Breast epithelium (tissue), 4 donors: ENCODE measurements at places on chromosomes 5 and 9. TPM values are rescaled to one million over a fixed set of nuclear protein-coding genes. Genes with fewer than 3 reads are reported as not detected.

SIT1 gene
- 1.3 TPM for total RNA-seq

PCDHGB6 gene
- 8.8 TPM for total RNA-seq

GRCh38 chr9:123927625-123928532, 2.0 kb downstream of the DENND1A start:
- no peak for DNase-seq
- H3K36me3 ChIP-seq = no peaks in the 10 kb centered on the region
- H3K4me3 ChIP-seq = no peak overlapping the region
- H3K27ac ChIP-seq = no peak overlapping the region

DNA sequence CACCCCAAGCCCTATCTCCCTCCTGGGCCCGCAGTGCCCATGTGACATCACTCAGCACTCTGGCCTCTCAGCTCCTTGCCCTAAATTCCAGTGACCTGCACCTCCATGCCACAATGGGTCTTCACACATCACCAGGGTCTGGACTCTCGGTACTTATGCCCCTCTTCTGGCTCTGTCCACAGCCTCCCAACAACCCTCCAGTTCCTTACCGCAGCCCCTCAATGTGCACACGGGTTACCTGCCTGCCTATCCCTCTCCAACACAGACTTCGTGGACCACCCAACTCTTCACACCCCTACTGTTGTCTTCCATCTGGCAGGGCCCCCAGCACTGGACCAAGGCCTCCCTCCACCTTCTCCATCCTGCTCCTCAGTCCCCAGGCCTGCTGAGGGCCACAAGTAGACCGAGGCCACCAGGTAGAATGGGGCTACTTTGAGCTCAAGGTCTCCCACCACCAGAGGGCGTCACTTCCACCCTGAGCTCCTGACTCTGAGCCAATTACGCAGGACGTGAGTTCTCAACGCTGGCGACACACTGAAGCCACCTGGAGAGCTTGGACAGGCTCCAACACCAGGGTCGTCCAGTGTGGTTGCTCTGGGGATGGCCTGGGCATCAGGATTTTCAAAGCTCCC, 172.1 kb downstream of the GABBR2 start:
- H3K36me3 ChIP-seq = no peaks in the 10 kb centered on the region
- H3K4me3 ChIP-seq = no peak overlapping the region
- H3K4me1 ChIP-seq = no peaks in the 10 kb centered on the region
- no peak for DNase-seq
- H3K27me3 ChIP-seq = no peaks in the 10 kb centered on the region

DNA sequence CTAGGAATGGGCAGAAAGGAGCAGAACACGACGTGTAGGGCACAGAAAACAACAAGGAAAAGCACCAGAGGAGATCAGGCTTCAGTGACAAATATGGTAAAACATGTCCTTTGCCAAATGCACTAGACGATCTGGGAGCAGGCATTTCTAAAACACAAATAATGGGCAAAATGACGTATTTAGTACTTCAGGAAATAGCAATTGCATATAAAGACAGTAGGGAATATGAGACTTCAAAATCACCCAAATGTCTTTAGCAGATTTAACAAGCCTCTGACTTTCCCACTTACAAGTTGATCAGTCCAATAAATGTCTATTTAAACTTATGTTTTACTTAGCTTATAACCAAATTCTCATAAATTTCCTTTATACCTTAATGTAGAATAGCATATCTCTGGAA, 969.6 kb upstream of the C9orf72 start:
- no peaks in the 10 kb centered on the region for H3K4me1 ChIP-seq
- H3K27me3 ChIP-seq = no peaks in the 10 kb centered on the region
- DNase-seq = no peak
- H3K4me3 ChIP-seq = no peak overlapping the region
- H3K27ac ChIP-seq = no peak overlapping the region

DNA sequence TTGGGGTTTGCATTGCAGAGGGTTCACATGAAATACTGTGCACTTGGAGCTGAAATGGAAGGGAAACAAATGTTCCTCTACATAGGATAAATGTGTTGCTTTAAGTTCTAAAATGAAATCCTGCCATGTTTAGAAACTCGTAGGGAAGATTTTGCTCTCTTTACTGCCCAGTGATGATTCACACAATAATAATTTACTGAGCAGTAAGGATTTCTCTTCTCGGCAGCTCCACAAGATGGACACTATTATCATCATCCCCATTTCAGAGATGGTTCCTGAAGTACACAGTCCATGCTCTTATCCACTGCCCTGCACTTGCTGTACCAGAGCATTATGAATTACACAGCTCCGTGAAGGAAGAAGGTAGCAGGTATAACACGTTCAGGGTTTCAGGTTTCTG, 4.1 kb downstream of the HACD4 start:
- DNase-seq = no peak
- no peak overlapping the region for H3K4me3 ChIP-seq
- no peaks in the 10 kb centered on the region for H3K27me3 ChIP-seq
- no peaks in the 10 kb centered on the region for H3K4me1 ChIP-seq
- H3K36me3 ChIP-seq = no peaks in the 10 kb centered on the region

GRCh38 chr5:140399979-140400729, 1.5 kb upstream of the ANKHD1 start:
- peak overlapping the region; percentile 93 for H3K4me3 ChIP-seq
- DNase-seq = no peak
- peak overlapping the region; percentile 97 for H3K27ac ChIP-seq

DNA sequence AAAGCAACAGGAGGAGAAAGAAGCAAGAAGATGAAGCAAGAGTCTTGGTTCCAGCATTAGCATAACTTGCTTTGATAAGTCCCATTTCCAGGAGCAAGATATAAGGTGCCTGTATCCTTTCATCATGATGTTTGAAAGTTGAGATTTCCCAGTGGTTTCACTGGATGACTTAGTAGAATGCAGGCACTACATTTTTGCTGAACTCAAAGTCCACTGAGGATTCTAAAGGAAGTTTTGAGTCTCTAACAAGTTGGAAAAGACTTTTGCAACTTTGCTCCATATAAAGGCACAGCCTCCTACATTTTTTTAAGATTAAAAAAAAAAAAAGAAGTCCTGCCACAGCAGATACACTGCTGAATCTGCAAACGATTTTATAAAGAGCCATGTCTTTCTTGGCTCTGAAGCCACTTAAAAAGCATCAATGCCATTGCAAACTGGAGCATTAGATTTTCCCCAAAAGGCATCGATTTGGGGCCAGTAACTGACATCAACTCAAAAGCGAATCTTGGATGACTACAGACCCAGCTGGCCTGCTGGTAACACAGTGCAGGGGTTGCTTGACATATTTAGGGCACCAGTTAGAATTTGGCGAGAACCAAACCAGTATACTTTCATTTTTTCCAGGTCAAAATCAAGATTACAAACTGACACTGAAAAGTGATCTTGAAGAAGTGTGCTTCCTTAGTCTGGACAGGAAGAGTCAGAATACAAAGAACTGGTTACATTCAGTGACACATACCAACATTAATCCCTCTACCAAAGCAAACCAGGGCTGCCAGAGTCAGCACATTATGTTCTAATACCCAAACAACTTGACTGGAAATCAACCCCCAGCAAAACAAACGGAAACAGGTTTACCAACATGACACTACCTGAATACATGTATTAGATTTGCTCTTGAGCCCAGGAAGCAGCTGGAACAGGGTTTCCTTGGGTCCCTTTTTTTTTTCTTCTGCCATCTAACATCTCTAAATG, 39.1 kb upstream of the KCNV2 start:
- no peaks in the 10 kb centered on the region for H3K4me1 ChIP-seq
- H3K36me3 ChIP-seq = no peaks in the 10 kb centered on the region
- no peak overlapping the region for H3K27ac ChIP-seq
- no peaks in the 10 kb centered on the region for H3K27me3 ChIP-seq
- DNase-seq = no peak
- no peak overlapping the region for H3K4me3 ChIP-seq

- no peak for DNase-seq
- no peaks in the 10 kb centered on the region for H3K36me3 ChIP-seq
- no peaks in the 10 kb centered on the region for H3K27me3 ChIP-seq
- H3K27ac ChIP-seq = no peak overlapping the region
Observed at GRCh38 chr5:86807046-86808031, 189.6 kb downstream of the COX7C start.

DNA sequence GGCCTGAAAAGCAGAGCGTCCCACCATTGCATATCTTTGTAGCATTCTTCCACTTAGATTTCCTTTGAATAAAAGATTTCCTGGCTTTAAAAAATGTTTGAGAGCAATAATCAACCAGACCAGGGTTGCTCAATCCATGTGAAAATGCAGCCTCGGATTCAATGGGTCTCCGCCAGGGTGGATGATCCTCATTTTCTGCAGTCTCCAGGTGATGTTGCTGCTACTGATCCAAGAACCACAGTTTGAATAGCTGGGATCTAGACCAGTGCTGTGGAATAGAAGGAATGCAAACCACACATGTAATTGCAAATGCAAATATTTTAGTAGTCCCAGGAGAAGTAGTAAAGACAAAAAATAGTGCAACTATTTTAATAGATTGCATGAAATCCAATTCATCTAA, 317.6 kb downstream of the IRX1 start:
- H3K4me3 ChIP-seq = no peak overlapping the region
- no peaks in the 10 kb centered on the region for H3K36me3 ChIP-seq
- no peak overlapping the region for H3K27ac ChIP-seq
- no peaks in the 10 kb centered on the region for H3K27me3 ChIP-seq
- no peak for DNase-seq

KLHL9 gene
- total RNA-seq = 34.7 TPM

GRCh38 chr5:135204151-135204600, 170.1 kb upstream of the PITX1 start:
- DNase-seq = no peak
- no peaks in the 10 kb centered on the region for H3K27me3 ChIP-seq
- H3K4me1 ChIP-seq = no peaks in the 10 kb centered on the region
- no peak overlapping the region for H3K4me3 ChIP-seq

GRCh38 chr9:35652829-35653209, 2.1 kb upstream of the SIT1 start:
- H3K4me1 ChIP-seq = no peaks in the 10 kb centered on the region
- no peak for DNase-seq
- no peaks in the 10 kb centered on the region for H3K36me3 ChIP-seq
- H3K27me3 ChIP-seq = no peaks in the 10 kb centered on the region
- no peak overlapping the region for H3K27ac ChIP-seq
- no peak overlapping the region for H3K4me3 ChIP-seq

- no peaks in the 10 kb centered on the region for H3K27me3 ChIP-seq
- no peak for DNase-seq
- no peak overlapping the region for H3K4me3 ChIP-seq
- no peaks in the 10 kb centered on the region for H3K4me1 ChIP-seq
- no peaks in the 10 kb centered on the region for H3K36me3 ChIP-seq
Observed at GRCh38 chr5:107658528-107658927, 12.2 kb downstream of the EFNA5 start.

GRCh38 chr5:128757196-128757959, 207.9 kb upstream of the SLC27A6 start:
- H3K27me3 ChIP-seq = no peaks in the 10 kb centered on the region
- DNase-seq = no peak
- no peaks in the 10 kb centered on the region for H3K4me1 ChIP-seq
- H3K27ac ChIP-seq = no peak overlapping the region
- no peak overlapping the region for H3K4me3 ChIP-seq
